ENCODE measurements at places on chromosomes 7 and 10.
A peak's percentile ranks its signal among the peaks of the same experiment; 100 is the strongest.

DNA sequence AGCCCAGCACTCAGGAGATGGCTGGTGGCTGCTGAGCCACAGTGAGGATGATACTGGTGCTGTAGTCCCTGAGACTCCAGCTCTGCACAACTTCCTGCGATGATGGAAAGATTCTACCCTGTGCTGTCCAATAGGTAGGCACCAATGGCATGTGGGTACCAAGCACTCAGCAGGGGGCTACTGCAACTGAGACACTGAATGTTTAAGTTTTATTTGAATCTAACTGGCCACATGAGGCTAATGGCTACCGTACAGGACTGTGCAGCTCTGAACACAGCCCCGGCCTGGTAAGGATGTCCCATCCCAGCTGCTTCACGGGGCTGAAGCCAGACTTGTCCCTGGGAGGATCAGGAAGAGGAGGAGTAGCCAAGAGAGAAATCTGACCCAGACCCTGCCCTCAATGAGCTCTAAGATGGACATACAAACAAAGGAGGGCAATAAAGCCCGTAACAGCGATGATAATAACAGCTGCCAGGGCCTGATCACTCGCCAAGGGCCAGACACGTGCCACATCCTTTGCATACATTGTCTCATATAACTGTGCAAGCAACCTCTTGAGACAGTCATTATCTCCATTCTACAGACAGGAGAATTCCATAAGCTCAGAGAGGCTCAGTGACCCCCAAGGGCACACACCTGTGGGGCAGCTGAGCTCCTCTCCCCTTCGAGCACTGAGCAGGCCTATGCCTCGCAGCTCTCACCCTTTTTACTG lies 3.8 kb downstream of the GPRIN2 start:
- DNase-seq = no peak

DNA sequence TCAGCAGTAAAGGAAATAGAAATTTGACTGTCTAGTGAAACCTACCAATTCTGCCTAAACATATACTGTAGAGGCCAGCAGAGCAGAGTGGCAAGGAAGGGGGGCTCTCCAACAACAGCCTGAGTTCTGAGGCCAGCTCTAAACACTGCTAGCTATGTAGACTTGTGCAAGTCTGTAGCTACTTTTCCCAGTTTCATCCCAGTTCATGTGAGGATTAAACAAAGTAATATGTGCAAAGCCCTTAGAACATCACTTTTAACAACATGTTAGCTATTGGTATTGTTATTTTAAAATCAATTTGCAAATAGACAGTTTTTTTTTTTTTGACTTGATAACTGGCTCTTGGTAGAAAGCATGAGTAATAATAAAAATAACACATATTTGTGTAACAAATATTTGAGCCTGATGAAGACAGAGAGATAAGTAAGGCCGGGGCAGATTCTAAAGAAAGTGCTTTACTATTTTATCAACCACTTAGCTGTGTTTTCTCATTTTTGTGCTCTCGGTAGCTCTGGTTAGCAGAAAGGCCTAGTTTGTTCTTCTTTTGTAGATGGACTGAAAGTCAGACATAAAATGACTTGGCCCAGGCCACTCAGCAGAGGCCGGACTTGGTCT lies 9.3 kb downstream of the CHST12 start:
- no peak for DNase-seq

DNA sequence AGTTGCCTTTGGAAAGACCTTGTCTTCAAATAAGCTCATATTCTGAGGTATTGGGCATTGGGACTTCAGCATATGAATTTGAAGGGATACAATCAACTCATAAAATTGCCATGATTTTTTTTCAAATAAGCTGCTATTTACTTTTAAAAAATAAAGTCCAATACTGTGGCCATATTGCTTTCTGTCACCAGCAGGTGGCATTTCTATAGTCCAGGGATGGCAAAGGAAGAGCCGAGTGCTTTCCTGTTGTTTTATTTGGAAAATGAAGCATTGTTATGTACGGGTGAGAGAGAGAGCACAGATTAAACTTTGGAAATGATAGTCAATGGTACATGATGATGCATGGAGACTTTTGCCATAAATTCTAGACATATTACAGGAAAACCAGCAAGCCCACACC lies 104.1 kb upstream of the DPP6 start:
- no peak for DNase-seq

GRCh38 chr7:7516662-7517061 lies 19.0 kb downstream of the COL28A1 start:
- peak; percentile 55 for DNase-seq

DNA sequence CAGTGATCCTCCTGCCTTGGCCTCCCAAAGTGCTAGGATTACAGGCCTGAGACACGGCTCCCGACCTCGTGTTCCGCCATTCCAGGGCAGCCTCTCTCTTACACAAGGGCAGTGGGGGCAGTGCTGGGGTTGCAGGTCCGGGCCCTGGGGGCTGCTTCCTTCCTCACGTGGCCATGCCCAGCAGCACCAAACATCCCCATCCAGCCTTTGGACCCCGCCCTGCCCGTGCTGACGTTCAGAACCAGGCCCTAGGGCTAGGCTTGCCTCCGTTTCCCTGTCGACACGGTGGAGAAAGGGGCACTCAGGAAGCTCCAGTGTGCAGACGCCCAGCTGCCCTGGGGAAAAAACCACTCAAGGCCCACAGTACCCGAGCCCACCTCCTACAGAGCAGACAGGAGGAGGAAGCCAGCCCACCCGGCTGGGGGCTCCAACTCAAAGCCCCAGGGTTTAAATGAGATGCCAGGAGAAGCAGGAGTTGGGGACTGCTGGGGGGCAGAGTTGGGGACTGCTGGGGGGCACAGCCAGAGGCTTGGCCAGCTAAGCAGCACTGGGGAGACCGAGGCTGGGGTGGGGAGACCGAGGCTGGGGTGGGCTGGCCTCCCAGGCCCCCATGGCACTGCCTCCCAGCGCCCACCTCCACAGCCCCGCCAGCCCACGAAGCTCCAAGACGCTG lies 35.9 kb downstream of the ADAP1 start:
- no peak for DNase-seq

DNA sequence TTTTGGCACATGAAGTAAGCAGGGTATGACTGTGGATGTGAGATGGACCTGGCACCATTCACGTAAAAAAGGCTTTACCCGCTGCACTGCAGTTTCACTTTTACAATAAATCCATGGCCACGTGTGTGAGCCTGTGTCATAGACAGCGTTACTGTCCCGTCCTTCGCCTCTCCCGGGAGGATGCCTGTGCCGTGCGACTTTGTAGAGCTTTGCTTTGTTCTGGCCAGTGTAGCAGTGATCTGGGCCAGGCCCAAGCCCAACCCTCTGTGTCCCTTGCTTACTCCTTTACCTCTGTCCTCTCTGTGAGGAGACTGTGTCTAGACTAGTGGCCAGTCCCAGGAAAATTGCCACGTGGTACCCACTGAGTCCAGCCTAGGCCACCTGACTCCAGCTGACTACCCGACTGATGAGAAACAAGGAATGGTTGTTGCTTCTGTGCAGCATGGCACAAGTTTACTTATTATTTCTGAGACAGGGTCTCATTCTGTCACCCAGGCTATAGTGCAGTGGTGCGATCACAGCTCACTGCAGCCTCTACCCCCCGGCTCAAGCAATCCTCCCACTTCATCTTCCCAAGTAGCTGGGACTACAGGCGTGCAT lies 48.1 kb downstream of the JAKMIP3 start:
- no peak for DNase-seq

GRCh38 chr10:72690071-72690755 lies 1.7 kb upstream of the MCU start:
- no peak for DNase-seq

- no peak for DNase-seq
Observed at GRCh38 chr7:105017657-105018365, 3.8 kb downstream of the KMT2E start.

DNA sequence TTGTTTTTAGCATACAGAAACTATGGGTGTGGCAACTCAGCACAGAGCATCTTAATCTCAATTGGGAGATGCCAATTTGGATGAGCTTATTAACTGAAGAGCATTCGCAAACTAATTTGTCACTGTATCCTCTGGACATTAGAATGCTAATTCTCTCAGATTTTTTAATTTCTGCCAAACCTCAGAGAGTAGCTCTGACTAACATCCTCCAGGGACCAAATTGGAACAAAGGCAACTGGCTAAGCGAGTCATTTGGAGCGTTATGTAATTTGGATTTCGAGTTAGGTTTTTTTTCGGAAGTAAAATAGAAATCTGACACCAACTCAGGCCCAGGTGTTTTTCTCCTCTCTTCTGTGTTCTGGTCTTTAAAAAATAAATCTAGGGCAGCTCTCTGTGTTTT lies 201.9 kb downstream of the BMPER start:
- no peak for DNase-seq

DNA sequence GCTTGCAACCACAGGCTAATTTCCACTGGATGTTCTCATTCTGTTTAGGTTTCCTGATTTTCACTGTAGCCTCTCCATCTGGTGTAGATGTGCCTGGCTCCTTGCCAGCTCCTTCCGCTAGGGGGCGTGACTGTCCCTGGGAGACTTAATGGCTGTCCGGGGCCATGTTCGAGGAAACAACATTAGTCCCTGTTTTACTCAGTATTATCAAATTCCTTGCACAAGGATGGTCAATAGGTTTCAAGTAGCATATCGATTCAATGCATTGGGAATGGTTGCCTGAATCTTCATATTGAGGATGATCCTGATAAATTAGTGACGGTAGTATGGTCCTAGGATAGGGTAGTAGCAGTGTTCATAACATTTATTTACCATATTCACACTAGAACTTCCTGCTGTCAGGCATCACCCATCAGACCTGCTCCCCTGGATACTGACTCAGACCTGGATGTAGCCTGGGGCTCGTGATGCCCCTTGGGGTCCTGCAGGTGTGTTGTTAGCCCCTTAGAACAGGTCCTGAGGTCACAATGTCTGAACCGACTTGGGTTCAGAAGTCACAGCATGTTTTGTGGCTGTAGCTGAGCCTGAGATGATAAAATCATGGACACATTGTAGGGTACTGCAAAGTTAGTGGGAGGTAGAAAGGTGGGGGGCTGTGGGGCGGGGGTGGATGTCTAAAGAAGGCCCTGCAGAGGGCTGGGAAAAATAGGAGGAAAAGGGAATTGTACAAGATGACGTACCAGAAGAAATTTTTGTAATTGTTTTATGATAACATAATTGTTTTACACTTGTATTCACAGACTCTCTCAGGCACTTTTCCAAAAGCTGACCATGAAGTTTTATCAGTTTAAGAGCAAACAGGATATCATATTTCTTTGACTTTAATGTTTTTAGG lies 8.9 kb upstream of the EXOC6 start:
- DNase-seq = peak; percentile 20

GRCh38 chr7:78173666-78174065 lies 375.1 kb downstream of the PHTF2 start:
- no peak for DNase-seq

GRCh38 chr7:107180378-107180777 lies 11.6 kb downstream of the HBP1 start:
- peak; percentile 58 for DNase-seq

GRCh38 chr7:145737617-145738016 lies 379.0 kb upstream of the CNTNAP2 start:
- DNase-seq = no peak

GRCh38 chr7:116298055-116298454 lies 87.7 kb downstream of the TES start:
- no peak for DNase-seq

- no peak for DNase-seq
Observed at GRCh38 chr7:64888561-64888900, 14.5 kb upstream of the ZNF273 start.

- DNase-seq = no peak
Observed at GRCh38 chr7:32535162-32535702, 39.9 kb downstream of the AVL9 start.

Data from LoVo (cell line).